Sigmoid colon (tissue), 7 donors: ENCODE measurements at places on chromosomes 7 and 10. TPM values are rescaled to one million over a fixed set of nuclear protein-coding genes. Genes with fewer than 3 reads are reported as not detected.

Gene COMTD1
- total RNA-seq, result 11.4 TPM

GRCh38 chr7:47721670-47722069 is 139.8 kb upstream of the TNS3 start:
- no peaks in the 10 kb centered on the region for H3K36me3 ChIP-seq
- H3K27me3 ChIP-seq, result no peaks in the 10 kb centered on the region
- DNase-seq, result no peak
- peak overlapping the region; percentile 67 for H3K27ac ChIP-seq
- no peak overlapping the region for H3K4me3 ChIP-seq

Gene MAGI2
- total RNA-seq, result 14.7 TPM

Gene LRRD1
- total RNA-seq, result not detected

GRCh38 chr7:138710536-138711385 is 9.6 kb upstream of the SVOPL start:
- no peak for DNase-seq
- H3K4me3 ChIP-seq, result no peak overlapping the region
- H3K27ac ChIP-seq, result no peak overlapping the region

Gene TAS2R3
- total RNA-seq, result 3.8 TPM

DNA sequence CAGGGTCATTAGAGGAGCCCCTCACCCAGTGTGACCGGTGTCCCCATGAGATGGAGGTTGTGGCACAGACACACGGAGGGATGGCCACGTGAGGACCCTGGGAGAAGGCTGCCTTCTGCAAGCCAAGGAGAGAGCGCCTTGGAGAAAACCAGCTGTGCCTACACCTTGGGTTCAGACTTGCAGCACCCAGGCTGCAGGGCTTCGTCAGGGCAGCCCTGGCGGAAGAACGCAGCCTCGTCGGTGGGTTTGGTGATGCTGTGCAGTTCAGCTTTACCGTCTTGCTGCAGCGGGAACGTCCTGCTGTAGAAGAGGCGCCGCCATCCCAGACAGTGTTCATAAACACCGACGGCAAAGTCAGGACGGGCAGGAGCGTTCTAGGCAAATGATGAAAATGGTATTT is 89.3 kb downstream of the MGMT start:
- H3K4me3 ChIP-seq, result no peak overlapping the region
- no peaks in the 10 kb centered on the region for H3K4me1 ChIP-seq
- no peaks in the 10 kb centered on the region for H3K27me3 ChIP-seq
- no peak for DNase-seq
- H3K27ac ChIP-seq, result no peak overlapping the region
